ENCODE measurements at places on chromosomes 3 and 15. TPM values are rescaled to one million over a fixed set of nuclear protein-coding genes. Genes with fewer than 3 reads are reported as not detected.

The ZNF662 gene
- 9.5 TPM for total RNA-seq

The RASL12 gene
- 8.6 TPM for total RNA-seq

The PCSK6 gene
- total RNA-seq, result 5.9 TPM

The DIS3L gene
- 49.5 TPM for total RNA-seq

The ATP2B2 gene
- not detected for total RNA-seq

The TMEM108 gene
- total RNA-seq, result 1.0 TPM

The CCR2 gene
- total RNA-seq, result 1.8 TPM

All from subcutaneous adipose tissue (tissue), 4 donors.